SHP77 (cell line): ENCODE measurements at places on chromosomes 12 and 14.

DNA sequence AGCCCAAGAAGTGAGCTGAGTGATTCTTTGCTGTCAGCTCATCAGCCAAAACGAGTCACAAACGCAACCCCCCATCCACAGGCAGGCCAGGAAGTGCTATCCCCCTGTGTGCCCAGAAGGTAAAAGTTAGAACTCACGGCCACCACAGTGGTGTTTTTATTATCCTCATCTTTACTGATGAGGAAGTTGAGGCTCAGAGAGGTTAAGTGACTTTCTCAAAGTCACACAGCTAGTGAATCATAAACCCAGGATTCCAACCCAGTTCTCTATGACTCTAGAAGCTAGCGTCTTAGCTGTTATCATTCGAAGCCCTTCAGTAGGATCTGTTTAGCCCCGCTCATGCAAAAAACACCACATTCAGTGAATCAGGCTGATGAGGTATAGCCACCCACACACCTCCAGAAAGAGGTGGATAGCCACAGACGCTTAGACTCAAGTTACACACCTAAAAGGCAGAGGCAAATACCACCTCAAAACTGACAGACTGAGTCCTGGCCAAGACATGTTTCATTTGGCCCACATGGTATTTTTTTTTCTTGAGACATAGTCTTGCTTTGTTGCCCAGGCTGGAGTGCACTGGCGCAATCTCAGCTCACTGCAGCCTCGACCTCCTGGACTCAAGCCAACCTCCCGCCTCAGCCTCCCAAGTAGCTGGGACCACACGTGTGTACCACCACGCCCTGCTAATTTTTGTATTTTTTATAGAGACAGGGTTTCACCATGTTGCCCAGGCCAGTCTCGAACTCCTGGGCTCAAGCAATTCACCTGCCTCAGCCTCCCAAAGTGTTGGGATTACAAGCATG lies 100.7 kb downstream of the SCARB1 start:
- DNase-seq = no peak

GRCh38 chr14:67680121-67680602 lies 5.7 kb upstream of the VTI1B start:
- DNase-seq = no peak

DNA sequence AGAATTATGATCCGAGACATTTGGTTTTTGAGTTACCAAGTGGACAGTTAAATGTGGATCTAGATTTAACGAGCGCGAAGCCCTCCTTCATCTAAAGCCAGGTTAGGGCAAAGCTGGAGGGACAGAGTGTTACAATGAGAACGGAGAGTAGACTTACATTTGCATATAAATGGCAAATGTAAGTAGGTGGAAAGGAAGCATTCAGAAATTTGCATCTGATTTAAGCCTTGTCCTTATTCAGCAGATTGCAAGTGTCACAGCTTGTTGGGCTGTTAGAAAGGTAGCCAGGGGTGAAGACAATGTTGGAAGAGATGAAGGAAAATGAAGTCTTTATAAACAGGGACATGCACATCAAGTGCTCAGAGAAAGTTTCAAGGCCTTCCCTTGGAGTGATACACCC lies 806.2 kb downstream of the GALC start:
- DNase-seq = no peak

GRCh38 chr12:124352839-124353238 lies 57.9 kb downstream of the RFLNA start:
- peak; percentile 7 for DNase-seq

DNA sequence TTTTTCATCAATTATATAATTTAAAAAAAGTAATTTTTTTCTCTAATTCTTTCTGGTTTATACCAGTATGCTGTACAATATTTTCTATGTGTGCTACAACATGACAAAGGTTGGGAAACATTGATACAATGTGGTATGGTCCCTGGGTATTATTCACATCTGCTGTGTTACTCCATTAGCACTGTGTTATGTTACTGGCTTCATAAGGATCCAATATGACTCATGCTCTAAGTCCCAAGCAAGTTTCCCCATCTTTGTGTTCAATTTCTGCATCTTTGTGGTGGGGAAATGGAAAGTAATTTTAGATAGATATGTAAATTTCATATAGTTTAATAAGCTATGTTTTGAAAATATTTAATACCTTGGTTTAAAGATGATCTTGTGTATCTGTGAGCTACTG lies 35.8 kb downstream of the FBXO33 start:
- DNase-seq = no peak

GRCh38 chr12:123050331-123050831 lies 69.9 kb downstream of the ARL6IP4 start:
- no peak for DNase-seq

- no peak for DNase-seq
These were observed 246.7 kb downstream of the TTC6 start for GRCh38 chr14:37842106-37842505.

- DNase-seq = no peak
These were observed 84.1 kb upstream of the OVCH1 start for GRCh38 chr12:29581631-29582030.

DNA sequence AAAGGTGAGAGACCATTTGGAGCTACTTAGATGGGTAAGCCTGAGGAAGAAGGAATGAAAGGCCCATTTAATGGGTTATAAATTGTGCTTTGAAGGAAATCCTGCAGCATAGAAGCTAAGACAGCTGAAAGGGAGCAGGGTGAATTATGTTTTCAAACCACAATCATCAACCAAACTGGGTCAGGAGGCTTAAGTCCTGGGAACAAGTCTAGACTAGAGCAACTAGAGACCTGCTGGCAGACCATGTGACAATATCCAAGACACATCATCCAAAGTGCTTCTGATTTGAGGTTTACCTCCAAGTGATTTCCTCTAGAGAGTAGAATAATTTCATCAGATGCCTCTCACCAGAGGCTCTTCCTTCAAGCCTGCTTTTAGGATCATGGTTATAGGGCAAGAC lies 53.7 kb downstream of the MAP3K9 start:
- DNase-seq = no peak

GRCh38 chr12:124509676-124510300 lies 57.6 kb downstream of the NCOR2 start:
- DNase-seq = no peak

- no peak for DNase-seq
These were observed 193.4 kb downstream of the ERC1 start for GRCh38 chr12:1184402-1184801.

- DNase-seq = no peak
These were observed 40.2 kb downstream of the SCARB1 start for GRCh38 chr12:124823272-124823970.

DNA sequence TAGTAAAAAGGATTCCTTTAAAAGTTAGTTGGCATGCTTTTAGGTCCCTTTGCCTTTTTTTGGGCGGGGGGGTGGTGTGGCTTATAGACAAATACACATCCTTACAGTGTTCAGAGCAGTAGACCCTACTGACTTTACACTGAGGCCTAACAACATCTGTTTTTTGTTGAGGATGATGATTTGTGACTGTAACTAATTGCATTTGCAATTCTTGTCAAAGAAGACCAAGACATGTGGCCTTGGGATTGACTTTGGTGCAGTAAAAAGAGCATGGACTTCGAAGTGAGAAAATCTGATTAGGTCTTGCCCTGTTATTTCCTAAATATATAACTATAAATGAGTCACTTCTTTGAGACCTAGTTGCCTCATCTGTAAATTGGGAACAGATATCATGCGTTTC lies 77.3 kb downstream of the TRHDE start:
- no peak for DNase-seq

- no peak for DNase-seq
These were observed 147.3 kb upstream of the RFLNA start for GRCh38 chr12:124147575-124147974.

DNA sequence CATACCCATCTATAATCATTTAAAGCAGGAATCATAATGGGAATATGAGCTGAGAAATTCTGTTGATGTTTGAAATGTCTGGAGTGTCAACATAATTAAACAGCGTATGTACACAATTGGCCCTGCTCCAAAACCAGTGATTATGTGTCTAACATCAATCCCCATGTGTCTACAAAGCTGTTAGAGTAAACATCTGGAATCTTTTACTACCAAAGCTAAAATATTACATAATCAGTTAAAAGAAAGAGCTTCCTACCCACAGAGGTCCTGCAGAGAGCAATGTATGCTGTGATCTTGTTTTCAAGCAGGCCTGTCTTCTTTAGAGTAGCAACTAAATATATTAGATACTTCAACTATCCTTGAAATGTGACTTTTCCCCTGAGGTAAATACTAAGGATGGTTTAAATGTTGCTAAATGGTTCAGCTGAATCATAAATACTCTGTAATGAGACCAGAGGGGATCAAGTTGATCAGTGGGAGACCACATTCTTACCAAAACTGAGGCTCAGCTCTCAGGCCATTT lies 74.3 kb downstream of the RASSF8 start:
- DNase-seq = no peak

GRCh38 chr12:79151956-79152355 lies 287.4 kb downstream of the SYT1 start:
- DNase-seq = no peak

DNA sequence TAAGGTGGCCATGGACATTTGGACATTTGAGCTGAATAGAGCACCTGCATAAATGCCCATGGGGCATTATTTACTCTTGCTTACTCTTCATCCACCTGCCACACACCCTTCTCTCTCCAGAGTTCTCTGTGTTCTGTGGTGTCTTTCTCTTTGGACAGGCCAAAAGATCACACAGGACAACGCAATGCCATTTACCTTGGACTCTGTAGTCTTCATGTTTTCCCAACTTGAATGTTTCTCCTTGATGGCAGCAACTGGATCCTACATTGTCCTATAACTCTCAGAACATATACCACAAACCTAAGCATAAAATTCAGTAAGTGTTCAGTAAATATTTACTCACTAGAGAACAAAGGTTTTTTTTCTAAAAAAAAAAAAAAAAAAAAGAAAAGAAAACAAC lies 41.7 kb upstream of the PTHLH start:
- DNase-seq = no peak

DNA sequence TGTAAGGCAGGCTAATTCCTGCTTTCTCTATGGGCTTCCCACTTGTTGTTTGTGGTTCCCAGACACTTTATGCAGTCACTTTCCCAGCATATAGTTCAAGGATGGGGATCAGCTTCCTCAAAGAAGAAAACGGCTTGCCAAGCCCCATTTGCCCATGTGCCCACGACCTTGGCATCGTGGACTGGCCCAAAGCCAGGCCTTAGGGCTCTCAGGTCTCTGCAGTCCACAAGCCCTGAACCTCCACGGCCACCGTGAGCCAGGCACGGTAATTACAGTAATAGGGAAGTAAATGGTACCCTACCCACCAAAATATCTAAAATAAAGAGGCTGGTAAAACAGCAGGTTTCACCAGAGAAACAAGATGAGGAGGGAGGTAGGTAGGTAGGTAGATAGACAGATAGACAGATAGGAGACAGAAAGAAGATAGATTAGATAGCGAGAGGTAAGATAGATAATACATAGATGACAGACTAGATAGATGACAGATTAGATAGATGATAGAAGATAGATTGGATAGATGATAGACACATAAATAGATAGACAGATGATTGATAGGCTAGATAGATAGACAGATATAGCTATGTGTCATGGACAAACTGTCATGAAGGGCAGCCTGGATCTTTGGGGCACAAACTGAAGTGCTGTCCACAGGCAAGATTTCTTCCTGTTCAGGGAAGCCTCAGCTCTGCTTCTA lies 163.1 kb downstream of the SLC15A4 start:
- no peak for DNase-seq

GRCh38 chr12:93297032-93297431 lies 80.7 kb upstream of the NUDT4 start:
- no peak for DNase-seq

DNA sequence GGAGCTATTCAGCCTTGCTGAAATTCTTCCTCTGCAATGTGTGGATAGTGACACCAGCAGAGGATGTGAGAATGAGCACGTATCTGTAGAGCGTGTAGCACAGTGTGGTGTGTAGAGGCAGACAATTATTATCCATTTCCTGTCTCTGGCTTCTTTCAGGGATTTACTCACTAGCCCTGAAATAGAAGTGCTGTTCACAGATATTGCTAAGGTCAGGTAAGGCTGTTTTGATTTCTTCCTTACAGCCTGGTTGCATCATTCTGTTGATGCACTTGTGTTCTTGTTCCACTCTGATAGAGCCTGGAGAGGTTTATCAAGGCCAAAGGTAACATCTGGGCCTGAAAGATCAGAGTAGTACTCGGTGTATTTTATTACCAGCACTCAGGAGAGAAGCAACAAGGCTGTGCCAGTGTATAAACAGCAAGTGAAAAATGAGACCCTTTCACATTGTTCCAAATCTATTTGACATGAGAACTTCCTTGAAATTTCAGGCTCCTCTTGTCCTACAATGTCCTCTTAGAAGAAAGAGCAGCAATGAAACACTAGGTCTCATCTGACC lies 16.7 kb downstream of the ARG2 start:
- DNase-seq = no peak

DNA sequence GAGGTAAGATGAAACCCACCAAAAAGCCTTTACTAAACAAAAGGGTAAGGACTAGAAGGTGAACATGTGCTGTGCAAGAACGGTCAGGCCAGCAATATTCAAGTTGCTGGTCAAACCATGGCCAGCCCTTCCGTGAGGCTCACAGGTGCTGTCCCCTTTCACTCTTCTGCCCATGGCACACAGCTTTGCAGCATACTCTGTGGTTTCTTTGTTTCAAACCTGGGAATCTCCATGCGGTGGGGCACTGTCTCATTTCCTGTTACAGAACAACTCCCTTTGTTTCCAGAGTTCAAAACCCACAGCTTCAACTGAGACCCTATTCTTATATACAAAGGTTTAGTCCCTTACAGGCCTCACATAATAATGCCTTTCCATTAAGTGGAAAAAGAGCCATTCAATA lies 1.7 kb upstream of the OVCH1 start:
- DNase-seq = no peak

DNA sequence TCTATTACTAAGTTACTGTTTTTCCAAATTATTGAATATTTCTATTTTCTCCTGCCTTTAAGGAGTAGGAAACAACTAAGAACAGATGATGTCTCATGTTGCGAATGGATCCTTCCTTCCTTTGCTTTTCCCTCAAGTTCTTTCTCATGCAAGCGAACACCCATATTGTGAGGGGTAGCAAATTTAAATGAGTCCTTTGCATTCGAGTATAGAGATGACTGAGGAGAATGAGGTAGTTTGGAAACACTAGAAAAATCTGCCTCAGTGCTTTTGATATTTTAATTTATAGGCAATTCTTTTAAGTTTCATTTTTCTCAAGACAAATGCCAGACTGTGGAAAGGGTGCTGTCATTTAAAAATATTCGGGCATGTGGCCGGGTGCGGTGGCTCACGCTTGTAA lies 56.1 kb downstream of the TRAF3 start:
- no peak for DNase-seq

GRCh38 chr14:52701223-52701622 lies 5.8 kb upstream of the PSMC6 start:
- no peak for DNase-seq

GRCh38 chr12:63440048-63440447 lies 228.2 kb downstream of the DPY19L2 start:
- DNase-seq = peak; percentile 2

- no peak for DNase-seq
These were observed 249.5 kb upstream of the CLEC14A start for GRCh38 chr14:38505221-38505972.
